ENCODE measurements at places on chromosomes 13 and 19. TPM values are rescaled to one million over a fixed set of nuclear protein-coding genes. Genes with fewer than 3 reads are reported as not detected.

KASH5 gene
- not detected for total RNA-seq

ZNF540 gene
- total RNA-seq: not detected

LGALS14 gene
- not detected for total RNA-seq

PSPN gene
- total RNA-seq: 1.6 TPM

CRB3 gene
- total RNA-seq: not detected

DNA sequence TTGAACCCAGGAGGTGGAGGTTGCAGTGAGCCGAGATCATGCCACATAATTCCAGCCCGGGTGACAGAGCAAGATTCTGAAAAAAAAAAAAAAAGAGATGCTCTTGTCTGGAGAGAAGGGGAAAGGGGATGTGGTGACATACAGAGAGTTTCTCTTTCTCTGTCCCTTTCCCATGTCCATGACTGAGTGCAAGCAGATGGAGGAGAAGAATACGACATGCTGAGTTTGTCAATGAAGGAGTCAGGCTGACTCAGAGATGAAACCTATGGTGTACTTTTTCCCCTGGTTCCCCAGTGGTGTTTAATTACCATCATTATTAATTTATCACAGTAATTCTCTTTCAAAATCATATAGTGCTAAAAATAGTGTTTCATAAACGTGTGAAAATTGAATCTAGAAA is 448.8 kb downstream of the FOXO1 start:
- DNase-seq: no peak

DNA sequence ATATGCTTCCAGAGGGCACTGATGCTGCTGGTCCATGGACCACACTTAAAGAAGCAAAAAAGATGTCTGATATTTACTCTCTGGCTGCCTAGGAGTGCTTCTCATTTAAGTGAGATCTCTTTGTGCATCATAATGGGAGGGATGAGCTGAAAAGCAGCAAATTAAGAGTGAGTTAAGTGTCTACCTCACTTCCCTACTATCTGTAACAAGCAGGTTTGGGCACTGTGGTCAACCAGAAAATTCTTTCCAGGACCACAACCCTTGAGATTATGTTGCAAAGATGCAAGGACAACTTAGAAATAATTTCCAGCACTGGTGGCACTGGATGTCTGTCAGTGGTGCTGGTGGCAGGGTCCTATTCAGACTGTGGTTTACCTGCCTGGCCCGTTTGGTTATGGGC is 52.1 kb upstream of the USPL1 start:
- no peak for DNase-seq

GRCh38 chr19:29292153-29292552 is 79.2 kb upstream of the UQCRFS1 start:
- no peak for DNase-seq

DNA sequence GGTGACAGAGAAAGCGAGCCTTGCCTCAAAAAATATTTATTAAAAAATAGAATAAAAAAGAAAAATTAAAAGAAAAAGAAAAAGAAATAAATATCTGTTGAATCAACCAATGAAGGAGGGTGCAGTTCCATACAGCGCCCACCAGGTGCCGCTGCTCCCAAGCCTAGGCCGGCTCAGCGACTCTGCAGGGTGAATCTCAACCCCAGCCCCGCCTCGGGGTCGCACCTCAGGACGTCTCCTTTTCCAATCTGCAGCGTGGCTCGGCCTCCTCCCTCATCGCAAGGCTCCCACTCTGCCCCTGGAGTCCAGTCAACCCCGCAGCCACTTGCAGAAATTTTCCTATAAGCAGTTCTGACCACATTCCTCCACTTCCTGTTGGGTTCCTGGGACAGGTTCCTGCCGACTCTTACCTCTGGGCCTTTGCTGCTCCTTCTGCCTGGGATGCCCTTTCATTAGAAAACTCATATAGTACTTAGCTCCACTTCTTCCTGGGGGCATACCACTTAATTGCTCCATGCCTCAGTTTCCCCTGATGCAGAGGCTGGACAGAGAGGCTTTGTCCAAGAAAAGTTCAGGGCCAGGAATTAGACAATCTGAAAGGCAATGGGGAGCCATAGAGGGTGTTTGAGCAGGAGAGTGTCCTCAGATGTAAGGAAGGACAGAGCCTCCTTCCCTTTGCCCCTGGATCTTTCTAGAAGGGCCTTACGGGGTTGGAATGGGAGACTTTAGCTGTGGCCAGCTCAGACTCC is 24.3 kb downstream of the NFILZ start:
- peak; percentile 76 for DNase-seq

DNA sequence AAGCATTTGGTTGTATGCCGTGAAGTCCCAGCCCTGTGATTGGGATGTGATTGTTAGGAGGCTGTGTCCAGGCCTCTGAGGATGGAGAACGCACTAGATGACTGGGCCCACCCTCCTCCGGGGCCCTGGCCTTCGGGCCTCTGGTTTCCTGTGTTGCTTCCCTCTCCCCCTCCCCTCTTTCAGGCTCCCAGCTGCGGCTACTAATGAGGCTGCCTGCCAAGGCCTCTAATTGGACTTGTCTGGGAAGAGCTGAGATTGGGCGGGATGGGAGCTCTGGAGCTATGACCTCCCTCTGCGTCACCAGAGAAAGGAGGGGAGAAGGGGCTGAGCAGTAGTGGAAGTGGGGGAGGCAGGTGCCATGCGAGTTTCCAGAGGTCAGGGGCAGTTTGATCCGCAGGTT is 9.9 kb downstream of the PTH2 start:
- no peak for DNase-seq

DNA sequence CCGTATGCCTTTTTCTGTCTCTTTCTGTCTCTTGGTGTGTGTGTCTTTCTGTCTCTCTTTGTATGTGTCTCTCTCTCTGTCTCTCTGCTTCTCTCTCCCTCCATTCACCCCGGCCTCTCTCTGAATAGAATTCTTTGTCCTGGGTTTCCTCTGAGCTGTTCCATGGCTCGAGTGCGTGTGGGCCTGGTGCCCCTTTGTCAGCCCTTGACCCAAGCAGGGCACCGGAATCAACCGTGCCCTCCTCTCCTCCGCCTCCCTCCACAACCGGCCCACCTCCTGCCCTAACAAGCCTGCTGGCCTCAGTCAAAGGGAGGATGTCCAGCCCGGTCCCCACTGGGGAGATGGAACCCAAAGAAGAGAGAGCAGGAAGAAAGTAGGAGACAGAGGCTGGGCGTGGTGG is 3.2 kb downstream of the AXL start:
- no peak for DNase-seq

DNA sequence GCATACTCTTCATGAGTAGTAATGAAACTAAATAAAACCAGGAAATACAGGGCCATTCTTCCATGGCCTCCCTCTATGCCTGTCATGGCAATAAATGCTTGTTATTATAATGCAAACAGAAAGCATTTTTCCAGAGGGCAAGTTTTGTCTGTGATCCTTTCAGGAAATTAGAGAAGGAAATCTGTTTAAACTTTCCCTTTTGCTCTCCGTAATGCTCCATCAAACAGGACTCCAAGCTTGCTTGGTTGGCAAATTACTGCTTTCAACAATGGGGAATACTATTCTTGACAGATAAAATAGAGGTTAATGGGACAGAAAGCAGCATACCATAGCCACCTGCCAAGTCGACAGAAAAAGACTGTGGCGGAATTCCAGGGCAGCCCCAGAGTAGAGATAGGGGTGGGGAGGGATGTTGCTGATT is 252.5 kb downstream of the LHFPL6 start:
- no peak for DNase-seq

DNA sequence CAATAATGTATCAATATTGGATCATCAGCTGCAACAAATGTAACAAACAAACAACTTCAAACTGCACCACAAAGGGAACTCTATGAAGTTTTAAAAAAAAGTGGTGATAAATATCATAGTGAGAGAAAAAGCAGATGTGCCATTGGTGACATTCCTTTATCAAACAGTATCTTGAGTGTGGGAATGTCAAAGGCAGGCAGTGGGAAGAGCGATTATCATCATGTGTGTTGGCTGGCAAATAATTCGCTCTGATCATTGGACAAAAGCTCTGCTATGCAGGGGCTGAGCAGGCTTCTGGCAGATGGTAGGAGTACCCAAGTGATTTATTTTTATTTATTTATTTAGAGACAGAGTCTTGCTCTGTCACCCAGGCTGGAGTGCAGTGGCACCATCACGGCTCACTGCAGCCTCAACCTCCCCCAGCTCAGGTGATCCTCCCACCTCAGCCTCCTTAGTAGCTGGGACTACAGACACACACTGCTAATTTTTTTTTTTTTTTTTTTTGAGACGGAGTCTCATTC is 55.9 kb upstream of the RANBP3 start:
- DNase-seq: no peak

DNA sequence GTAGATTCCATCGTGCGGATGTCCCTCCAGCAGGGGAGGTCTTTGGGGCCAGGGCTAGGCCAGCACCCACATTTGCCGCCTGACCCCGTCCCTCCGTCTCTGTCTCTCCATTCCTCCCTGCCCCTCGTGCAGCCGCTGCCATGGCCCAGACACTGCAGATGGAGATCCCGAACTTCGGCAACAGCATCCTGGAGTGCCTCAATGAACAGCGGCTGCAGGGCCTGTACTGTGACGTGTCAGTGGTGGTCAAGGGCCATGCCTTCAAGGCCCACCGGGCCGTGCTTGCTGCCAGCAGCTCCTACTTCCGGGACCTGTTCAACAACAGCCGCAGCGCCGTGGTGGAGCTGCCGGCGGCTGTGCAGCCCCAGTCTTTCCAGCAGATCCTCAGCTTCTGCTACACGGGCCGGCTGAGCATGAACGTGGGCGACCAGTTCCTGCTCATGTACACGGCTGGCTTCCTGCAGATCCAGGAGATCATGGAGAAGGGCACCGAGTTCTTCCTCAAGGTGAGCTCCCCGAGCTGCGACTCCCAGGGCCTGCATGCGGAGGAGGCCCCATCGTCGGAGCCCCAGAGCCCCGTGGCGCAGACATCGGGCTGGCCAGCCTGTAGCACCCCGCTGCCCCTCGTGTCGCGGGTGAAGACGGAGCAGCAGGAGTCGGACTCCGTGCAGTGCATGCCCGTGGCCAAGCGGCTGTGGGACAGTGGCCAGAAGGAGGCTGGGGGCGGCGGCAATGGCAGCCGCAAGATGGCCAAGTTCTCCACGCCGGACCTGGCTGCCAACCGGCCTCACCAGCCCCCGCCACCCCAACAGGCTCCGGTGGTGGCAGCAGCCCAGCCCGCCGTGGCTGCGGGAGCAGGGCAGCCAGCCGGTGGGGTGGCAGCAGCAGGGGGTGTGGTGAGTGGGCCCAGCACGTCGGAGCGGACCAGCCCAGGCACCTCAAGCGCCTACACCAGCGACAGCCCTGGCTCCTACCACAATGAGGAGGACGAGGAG is 14.8 kb downstream of the STX10 start:
- DNase-seq: no peak

DNA sequence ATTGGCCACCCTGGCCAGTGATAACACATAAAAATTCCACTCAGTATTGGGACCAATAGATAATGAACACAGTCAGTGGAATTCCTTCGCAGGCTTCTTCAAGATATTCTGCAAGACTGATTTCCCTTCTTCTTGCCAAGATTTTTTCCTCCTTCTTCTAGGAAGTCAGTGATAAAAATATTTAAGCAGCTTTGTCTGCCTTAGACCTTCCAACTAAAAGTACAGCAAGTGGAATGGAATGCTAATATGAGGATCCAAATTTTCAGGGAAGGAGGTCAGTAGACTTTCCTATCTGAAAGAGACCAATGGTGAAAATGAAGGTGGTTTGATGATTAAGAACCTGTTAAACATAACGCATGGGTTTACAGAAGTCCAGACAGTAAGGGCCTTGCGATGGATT is 9.6 kb downstream of the STARD13 start:
- no peak for DNase-seq

DNA sequence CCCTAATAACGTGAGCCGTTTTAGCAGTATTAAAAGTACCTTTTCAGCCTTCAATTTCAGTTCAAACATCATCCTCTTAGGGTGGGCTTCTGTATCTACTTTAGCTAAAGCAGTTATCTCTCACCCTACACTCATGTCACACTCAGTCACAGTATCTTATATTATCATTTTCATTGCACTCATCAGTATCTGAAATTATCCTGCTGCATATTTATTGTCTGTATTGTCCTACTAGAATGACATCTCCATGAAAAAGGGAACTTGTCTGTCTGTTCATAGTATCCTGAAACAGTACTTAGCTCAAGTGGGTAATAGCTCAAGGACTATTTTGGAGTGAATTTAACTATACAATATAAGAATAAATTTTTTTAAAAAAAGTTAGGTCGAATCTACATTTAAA is 19.9 kb upstream of the RFC3 start:
- DNase-seq: no peak

DNA sequence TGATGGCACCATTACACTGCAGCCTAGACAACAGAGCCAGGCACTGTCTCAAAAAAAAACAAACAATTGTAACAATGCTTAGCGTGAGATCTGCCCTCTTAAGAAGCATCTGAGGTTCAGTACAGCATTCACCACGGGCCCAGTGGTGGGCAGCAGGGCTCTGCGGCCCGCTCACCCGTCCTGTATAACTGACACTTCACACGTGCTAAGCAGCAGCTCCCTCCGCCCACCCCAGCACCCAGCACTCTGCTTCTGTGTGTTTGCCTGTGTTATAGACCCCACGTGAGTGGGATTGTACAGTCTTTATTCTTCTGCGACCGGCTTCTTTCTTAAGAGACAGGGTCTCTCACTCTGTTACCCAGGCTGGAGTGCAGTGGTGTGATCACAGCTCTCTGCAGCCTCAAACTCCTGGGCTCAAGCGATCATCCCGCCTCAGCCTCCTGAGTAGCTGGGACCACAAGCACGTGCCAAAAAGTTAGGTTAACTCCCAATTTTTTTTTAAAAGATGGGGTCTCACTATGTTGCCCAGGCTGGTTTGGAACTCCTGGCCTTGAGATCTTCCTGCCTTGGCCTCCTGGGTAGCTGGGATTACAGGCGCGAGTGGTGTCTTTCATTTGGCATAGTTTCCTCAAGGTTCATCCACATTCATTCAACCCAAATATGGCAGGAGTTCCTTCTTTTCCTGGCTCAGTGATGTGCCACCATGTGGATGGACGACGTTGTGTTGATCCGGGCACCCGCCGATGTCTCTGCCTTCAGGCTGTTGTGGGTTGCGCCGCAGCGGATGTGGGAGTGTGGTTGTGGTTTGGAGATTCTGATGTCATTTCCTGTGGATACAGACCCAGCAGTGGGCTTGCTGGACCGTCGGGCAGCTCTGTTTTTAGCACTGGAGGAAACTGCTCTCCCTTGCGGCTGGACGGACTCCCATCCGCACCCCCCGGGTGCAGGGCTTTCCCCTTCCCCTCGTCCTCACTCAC is 170.0 kb downstream of the KDM4B start:
- peak; percentile 93 for DNase-seq

DNA sequence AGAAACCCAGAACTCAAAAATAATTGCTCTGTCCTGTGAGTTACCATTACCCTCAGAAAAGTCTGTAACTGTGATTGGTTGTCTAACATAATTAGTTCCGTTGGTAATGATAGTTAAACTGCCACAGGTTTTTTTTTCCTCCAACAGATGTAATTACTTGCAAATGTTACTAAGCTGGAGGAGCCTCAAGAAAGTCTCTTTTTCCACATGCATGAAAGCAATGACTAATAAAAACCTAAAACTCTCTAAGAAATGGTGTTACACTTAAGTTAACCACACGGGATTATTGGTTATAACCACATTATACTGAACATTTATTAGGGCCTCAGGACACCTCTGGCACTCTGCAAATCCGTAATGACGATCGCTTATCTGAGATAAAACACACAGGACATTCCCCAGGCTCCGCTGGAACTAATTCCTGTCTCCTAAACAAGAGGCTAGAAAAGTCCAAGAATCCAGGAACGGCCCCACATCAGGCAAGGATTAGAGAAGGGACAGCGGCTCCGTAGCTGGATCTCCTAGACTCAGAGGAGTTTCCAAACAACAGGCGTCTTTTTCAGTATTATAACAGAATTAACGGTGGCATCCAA is 753 bp downstream of the ZNF235 start:
- peak; percentile 35 for DNase-seq

GRCh38 chr19:2270157-2270422 is 11.9 kb downstream of the PEAK3 start:
- no peak for DNase-seq
